ENCODE measurements at places on chromosomes 2 and 18.

DNA sequence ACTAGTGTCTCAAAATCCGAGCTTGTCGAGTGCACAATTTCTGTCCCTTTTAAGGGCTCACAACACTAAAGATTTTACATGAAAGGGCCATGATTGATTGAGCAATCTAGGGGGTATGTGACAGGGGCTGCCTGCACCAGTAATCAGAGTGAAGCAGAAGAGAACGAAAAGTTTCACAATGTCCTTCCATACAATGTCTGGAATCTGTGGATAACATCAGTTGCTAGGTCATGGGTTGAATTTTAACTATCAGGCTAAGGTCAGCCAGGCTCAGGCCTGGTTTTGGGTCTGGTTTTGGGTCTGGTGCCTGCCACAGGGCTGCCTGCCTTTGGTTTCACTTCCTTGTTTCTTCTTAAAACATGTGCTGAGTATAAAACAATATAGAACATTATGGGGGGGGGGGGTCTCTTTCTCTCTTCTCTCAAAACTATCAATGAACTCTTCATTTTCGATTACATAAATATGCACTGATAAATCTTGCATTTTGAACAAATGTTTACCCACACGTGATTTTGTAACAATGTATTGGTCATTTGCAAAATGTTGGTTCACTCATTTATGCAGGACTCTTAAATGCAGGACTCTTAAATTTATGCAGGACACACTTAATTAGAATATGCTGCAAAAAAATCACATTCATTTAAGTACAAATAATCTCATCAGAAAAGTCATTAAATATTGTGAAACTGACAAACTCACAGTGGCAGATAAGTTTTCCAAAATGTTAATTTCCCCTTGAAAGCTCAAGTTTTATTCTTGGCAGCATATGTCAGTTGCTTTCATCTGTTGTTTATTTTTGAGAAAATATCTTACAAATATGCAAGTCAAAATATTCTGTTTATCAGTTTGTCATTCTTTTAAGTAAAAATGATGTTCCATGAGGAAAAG, 290.5 kb upstream of the KYNU start:
- no peak for DNase-seq

GRCh38 chr2:174888146-174888545, 117.0 kb downstream of the CHN1 start:
- no peak for DNase-seq

DNA sequence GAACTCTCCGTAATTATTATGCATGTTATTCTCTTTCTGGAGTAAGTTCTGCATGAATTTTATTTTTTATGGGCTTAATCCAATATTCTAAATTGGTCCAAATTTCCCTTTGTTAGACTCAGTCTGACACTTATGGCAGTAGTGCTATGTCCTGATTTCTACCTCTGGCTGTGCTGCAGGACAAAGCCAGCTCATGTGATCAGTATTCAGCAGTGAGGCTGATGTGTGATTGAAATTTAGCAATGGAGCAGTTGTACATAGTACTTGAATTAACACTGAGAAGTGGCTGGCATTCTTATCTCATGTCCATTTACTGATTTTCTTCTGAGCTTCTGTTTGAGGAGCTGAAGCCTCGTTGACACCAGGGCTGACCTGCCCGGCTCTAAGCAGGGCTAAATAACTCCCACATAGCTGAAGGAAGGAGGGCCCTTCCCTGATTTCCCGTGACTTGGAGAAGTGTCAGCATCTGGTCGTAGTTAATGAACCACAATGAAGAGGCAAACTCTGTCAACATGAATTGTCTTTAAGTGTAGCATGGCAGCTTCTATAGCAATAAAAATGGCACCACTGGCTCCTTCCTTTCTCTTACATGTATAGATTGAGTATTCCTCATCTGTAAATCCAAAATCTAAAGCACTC, 159.0 kb upstream of the RASGRP3 start:
- no peak for DNase-seq

DNA sequence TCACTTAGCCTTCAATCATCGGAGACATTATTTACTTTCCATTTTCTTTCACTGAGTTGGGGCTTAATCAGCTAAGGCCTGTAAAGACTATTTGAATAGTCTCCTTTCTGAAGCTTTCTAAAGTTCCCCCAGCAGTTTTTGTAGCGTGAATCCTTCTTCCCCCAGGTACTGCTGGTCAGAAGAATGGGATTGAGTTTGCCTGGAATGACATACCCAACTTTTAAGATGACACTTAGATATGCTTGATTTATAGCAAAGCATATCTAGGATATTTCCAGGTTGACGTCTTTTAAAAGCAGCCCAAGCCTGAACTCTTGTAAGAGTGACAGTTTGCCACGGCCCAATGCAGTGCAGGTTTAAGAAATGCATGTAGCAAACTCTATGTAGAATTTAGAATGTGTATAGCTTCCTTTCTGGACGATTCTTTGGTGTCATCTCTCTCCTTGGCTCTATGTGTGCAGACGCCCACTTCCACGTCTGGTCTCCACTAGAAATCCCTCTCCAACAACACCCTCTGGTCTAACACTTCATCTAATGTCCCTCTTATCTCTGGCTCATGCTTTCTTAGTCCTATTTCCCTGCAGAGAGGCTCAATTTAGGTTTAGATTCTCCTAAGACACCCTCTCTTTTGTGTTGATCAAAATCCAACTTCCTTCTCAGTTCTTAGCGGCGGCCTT, 175.0 kb upstream of the CYRIA start:
- DNase-seq = no peak

- no peak for DNase-seq
Measured at GRCh38 chr2:137828624-137829023, 135.6 kb upstream of the HNMT start.

- DNase-seq = no peak
Measured at GRCh38 chr2:190156530-190157212, 94.1 kb upstream of the MSTN start.

GRCh38 chr2:99488539-99489062, 1.2 kb downstream of the REV1 start:
- no peak for DNase-seq

DNA sequence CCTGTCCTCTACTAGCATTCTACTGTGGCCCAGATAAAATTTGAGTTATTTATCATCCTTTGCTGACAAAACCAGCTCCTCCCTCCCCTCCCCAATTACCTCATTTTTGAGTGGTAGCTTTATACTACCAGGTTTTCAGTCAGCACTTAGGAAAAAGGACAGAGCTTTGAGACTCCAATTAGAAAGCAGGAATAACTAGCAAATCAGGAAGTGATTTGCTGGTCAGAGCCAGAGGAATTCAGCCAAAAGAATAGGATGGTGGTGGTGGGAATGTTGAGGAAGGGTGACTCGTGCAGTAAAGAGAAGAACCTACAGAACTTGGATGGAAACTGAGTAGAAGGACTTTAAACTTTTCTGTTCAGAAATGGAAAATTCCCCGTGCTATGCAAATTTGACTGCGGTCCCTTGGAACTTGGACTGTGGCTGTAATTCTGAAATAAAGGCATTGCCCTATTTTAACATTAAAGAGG, 3.7 kb downstream of the MYL12B start:
- DNase-seq = no peak

GRCh38 chr2:173171924-173172643, 96.4 kb downstream of the MAP3K20 start:
- no peak for DNase-seq

- DNase-seq = no peak
Measured at GRCh38 chr18:47235096-47235495, 16.4 kb downstream of the SKOR2 start.

- peak; percentile 51 for DNase-seq
Measured at GRCh38 chr2:38073211-38074057, 2.5 kb downstream of the CYP1B1 start.

GRCh38 chr18:33210575-33211189, 229.8 kb downstream of the CCDC178 start:
- no peak for DNase-seq

DNA sequence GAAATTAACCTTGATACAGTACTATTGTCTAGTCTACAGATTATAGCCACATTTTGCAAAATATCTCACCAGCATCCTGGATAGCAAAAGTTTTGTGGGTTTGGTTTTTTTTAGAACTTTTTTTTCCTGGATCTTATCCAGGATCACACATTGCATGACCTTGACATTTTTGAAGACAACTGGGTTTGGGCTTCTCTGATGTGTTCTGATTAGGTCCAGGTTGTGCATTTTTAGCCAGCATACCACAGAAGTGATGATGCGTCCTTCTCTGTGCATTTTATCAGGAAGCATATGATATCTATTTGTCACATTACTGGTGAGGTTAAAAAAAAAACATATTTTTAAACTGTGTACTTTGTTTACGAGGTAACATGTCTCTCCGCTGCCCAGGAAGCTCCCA, 221.0 kb upstream of the OSR1 start:
- DNase-seq = no peak

- no peak for DNase-seq
Measured at GRCh38 chr2:24793761-24794435, 673 bp downstream of the CENPO start.

GRCh38 chr2:177385151-177385550, 7.4 kb upstream of the AGPS start:
- no peak for DNase-seq

DNA sequence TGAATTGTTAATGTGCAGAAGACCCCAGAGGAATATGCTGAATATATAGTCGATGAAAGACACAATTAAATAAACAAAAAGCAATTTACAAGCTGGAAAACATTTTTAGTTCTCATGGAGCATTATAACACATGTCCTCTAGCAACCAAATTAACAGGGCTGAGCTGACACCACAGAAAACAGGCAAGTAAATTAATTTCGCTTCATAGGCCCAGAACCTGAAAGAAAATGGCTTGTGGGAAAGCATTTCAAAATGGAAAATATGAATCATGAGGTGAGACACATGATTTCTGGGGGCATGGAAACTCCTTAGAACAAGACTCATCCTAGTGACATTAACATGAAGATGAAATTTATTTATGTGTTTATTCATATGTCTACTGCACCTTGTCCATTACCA, 25.0 kb upstream of the RNF152 start:
- no peak for DNase-seq

DNA sequence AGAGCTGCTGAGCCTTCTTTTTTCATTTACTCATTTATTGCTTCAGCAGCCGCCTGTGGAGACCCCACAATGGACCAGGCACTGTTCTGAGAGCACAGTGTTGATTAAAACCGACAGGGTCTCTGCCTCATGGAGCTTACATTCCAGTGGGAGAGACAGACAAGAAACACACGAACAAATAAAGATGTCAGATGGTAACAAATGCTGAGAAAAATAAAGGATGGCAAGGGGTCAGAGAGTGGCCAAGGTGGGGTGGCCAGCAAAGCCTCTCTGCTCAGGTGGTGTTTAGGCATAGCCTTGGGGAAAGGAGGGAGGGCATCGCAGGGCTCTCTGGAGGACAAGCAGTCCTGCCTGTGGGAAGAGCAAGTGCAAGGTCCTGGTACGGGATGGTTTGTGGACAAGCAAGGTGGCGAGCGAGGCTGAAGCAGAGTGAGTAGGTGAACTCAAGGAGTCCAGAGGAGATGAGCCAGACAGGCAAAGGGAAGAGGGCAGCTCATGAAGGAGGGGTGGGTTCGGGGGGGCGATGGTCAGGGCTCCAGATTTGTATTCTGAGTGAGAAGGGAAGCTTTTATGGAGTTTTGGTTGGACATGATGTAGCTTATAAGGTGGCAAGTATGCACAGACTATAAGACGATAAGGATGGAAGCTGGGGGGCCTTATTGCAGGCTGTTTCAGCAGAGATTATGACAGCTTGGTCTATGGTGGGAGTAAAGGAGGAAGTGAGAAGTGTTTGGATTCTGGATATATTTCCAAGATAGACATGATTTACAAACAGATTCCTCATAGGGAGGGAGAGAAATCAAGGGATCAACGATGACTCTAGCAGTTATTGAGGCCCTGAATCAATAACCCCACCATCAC, 8.8 kb upstream of the ITGB6 start:
- DNase-seq = no peak

- no peak for DNase-seq
Measured at GRCh38 chr2:169275696-169276444, 86.5 kb downstream of the LRP2 start.

DNA sequence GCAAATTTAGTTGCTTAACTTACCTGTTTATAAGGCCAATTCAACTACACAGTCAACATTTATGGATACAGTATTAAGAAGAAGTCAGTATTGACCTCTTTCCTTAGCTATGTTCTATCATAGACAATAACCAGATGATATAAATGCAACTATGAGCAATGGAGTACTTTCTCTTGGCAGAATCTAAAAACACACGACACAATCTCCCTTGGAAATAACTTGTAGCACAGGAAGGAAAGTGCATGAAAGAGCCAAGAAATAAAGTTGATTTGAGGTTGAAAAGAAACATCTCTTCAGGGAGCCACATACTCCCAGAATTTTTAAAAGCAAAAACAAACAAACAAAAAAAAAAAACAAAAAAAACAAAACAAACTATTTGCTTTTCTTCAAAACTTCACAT, 145.0 kb downstream of the EVA1A start:
- no peak for DNase-seq

DNA sequence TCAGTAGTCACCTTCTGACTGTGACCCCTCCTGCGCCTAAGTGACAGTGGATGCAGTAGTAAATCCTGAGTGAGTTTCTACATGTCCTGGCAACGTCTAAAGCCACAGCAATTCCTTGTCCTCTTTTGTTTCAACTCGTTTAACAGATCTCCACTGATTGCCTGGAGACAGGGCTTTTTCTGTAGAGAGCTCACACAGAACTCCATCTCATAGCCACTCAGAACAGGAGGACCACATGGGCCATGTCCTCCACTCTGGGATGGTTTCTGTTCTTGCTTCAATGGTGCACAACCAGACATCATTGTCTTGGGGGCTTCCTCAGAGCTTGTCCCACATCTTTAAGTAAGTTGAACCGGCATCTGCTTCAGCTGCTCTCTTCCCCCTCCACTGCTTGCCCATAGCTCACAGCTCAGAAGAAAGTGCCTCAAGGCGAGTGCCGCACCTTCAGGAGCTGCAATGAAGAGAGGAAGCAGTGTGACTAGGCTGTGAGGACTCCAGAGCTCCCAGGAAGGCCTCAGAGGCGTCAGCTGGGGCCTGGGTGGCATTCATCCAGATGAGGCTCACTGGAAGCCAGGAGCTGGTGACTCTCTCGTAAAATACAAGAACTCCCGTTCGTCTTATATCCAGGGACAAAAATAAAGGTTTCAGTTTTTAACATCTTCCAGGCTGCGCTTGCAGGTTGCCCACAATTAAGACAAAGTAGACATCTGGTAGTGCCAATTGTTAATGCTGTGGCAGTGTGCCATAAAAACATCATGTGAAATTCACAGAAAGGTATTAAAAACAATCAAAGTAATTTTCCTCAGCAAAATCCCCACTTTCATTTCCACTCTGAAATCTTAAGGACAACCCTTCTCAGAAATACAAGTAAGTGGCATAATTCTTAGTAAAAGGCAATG, 37.3 kb downstream of the ST3GAL5 start:
- DNase-seq = peak; percentile 78

DNA sequence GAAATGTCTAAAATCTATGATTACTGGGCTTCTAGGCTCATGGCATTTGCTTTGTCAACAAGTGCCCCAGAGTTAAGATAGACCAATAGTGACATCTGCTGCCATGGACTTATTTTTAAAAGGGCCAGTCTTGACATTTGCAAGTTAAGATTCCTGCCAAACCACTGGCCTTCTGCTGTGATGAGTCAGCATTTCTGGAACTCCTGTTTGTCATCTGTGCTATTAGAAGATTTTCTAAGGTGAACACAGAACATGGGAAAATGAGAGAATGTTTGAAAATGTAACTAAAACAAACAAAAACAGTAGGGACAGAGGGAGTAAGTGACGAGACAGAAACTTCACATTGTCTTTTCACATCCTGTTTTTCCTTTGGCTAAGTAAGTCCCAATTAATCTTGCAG, 93.7 kb upstream of the WDR75 start:
- DNase-seq = no peak

GRCh38 chr2:225122007-225122406, 79.7 kb upstream of the DOCK10 start:
- no peak for DNase-seq

Measured in right cardiac atrium (tissue), 5 donors.